Astrocyte (in vitro differentiated cells and primary cell): ENCODE measurements at places on chromosomes 4 and X. TPM values are rescaled to one million over a fixed set of nuclear protein-coding genes. Genes with fewer than 3 reads are reported as not detected.

The RAB39B gene
- total RNA-seq, result 1.5 and 2.0 TPM in 2 replicates

GRCh38 chrX:153647461-153648357 is 706 bp downstream of the DUSP9 start:
- H3K27ac ChIP-seq, result no peak overlapping the region
- H3K4me1 ChIP-seq, result no peaks in the 10 kb centered on the region
- no peak overlapping the region for H3K4me3 ChIP-seq
- H3K36me3 ChIP-seq, result no peaks in the 10 kb centered on the region
- DNase-seq, result no peak
- peaks cover 22% of the 10 kb centered on the region for H3K27me3 ChIP-seq

- H3K27me3 ChIP-seq, result no peaks in the 10 kb centered on the region
- DNase-seq, result no peak
- H3K4me1 ChIP-seq, result peaks cover 6% of the 10 kb centered on the region
- no peak overlapping the region for H3K27ac ChIP-seq
- no peak overlapping the region for H3K4me3 ChIP-seq
Measured at GRCh38 chr4:183875251-183875825, 29.8 kb upstream of the STOX2 start.

The CTAG1A gene
- total RNA-seq, result not detected in 2 replicates

- H3K36me3 ChIP-seq, result no peaks in the 10 kb centered on the region
- H3K27me3 ChIP-seq, result no peaks in the 10 kb centered on the region
- peaks cover 15% of the 10 kb centered on the region for H3K4me1 ChIP-seq
Measured at GRCh38 chr4:95510877-95511276, 37.9 kb downstream of the UNC5C start.

The USP17L17 gene
- total RNA-seq, result not detected in 2 replicates

GRCh38 chr4:37827030-37827685 is 672 bp downstream of the PGM2 start:
- H3K4me3 ChIP-seq, result peak overlapping the region; percentile 78
- DNase-seq, result peak; percentile 50
- H3K4me1 ChIP-seq, result peaks cover 9% of the 10 kb centered on the region
- peaks cover 10% of the 10 kb centered on the region for H3K36me3 ChIP-seq
- H3K27ac ChIP-seq, result peak overlapping the region; percentile 68

- H3K4me3 ChIP-seq, result no peak overlapping the region
- H3K27me3 ChIP-seq, result no peaks in the 10 kb centered on the region
- H3K27ac ChIP-seq, result no peak overlapping the region
- peak; percentile 21 for DNase-seq
- H3K4me1 ChIP-seq, result peaks cover 5% of the 10 kb centered on the region
Measured at GRCh38 chr4:55038176-55038890, 87.1 kb downstream of the KDR start.

The NHS gene
- total RNA-seq, result 6.6 and 8.1 TPM in 2 replicates

GRCh38 chr4:173272996-173273395 is 61.2 kb downstream of the HMGB2 start:
- H3K27me3 ChIP-seq, result no peaks in the 10 kb centered on the region
- no peaks in the 10 kb centered on the region for H3K4me1 ChIP-seq
- no peak overlapping the region for H3K27ac ChIP-seq
- no peaks in the 10 kb centered on the region for H3K36me3 ChIP-seq

DNA sequence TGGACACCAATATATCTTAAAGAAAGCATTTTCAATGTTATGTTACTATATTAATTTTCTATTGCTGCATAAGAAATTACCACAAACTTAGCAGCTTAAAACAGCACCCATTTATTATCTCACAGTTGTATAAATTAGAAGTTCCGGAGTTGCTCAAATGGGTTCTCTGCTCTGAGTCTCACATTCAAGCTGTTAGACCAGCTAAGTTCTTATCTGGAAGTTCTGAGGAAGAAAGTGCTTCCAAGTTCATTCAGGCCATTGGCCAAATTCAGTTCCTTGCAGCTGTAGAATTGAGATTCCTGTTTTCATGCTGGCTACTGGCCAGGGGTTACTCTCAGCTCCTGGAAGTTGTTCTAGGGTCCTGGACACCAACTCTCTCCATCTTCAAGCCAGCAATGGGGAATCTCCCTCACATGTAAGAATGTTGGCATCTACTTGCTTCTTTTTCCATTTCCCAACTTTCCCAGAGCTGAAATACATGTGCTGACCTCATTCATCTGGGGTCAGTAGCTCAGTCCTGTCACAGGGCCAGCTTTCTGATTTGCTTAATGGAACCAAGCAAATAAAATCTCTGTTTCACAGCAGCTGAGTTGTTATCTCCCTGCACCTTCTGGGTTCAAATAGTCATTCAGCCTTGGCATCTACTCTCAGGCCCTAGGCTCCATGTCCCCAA is 99.6 kb upstream of the INTU start:
- H3K36me3 ChIP-seq, result no peaks in the 10 kb centered on the region
- H3K4me3 ChIP-seq, result no peak overlapping the region
- DNase-seq, result no peak
- H3K27ac ChIP-seq, result no peak overlapping the region

GRCh38 chr4:94698187-94698586 is 59.6 kb upstream of the BMPR1B start:
- H3K4me1 ChIP-seq, result no peaks in the 10 kb centered on the region
- H3K36me3 ChIP-seq, result no peaks in the 10 kb centered on the region
- no peak overlapping the region for H3K27ac ChIP-seq
- no peak overlapping the region for H3K4me3 ChIP-seq
- H3K27me3 ChIP-seq, result no peaks in the 10 kb centered on the region
- DNase-seq, result no peak

DNA sequence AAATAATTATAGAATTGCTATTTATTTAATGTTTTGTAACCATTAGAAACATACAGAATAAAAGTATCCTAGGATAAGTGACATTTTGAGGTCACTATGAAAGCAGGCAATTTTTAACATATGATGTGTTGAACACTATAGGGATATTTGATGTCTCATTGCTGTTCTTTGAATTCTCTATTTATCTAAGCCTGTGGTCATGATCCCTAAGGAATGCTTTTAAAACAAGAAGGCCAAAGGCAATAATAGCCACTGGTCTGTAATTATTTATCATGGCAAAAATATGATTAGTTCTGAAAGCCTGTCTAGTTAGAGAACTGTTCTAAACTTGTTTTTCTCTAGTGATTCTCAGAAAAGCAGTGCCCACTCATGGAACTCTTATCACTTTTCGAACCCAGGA is 186.6 kb downstream of the RPA4 start:
- peak; percentile 20 for DNase-seq
- H3K27ac ChIP-seq, result no peak overlapping the region
- H3K27me3 ChIP-seq, result no peaks in the 10 kb centered on the region
- H3K36me3 ChIP-seq, result no peaks in the 10 kb centered on the region

- H3K4me1 ChIP-seq, result peaks cover 15% of the 10 kb centered on the region
- H3K27me3 ChIP-seq, result no peaks in the 10 kb centered on the region
- peak overlapping the region; percentile 70 for H3K27ac ChIP-seq
- DNase-seq, result peak; percentile 6
Measured at GRCh38 chr4:5166377-5166776, 115.1 kb downstream of the STK32B start.

DNA sequence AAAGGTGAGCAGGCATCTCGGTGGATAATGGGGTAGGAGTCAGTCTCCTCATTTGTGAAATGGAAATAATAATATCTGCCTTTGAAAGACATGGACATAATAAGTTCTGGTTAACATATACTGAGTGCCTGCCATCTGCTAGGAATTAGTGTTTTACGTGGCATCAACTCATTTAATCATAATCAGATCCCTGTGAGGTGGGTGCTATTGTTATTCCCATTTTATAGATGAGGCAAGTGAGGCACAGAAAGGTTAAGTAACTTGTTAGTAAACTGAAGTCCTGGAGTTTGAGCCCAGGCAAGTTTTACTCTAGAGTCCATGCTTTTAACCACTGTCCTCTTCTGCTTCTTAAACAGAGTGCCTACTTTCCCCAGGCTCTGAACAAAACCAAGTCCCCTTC is 7.5 kb downstream of the CCDC120 start:
- no peaks in the 10 kb centered on the region for H3K27me3 ChIP-seq
- no peak for DNase-seq
- H3K4me1 ChIP-seq, result no peaks in the 10 kb centered on the region
- H3K36me3 ChIP-seq, result no peaks in the 10 kb centered on the region
